ENCODE measurements at places on chromosomes 2 and 18.
A peak's percentile ranks its signal among the peaks of the same experiment; 100 is the strongest.

DNA sequence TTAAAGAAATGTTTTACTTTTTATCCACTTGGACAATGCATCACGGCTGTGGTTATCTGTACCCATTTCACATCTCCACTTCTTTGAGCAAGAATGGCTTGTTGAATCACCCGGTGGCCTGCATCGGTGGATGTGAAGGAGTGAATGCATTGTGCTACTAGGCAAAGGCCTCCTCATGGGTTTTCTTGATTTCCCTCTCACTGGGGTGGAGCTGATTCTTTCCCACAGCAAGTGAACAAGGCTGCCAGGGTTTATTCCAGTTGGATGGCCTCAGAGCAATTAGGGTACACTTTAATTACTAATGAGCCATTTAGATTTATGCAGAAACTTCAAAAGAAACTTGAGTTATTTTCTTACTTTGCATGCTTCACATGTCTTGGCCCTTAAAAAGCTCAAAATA is 387.1 kb downstream of the RND3 start:
- DNase-seq: no peak

GRCh38 chr18:79801641-79802040 is 3.9 kb downstream of the KCNG2 start:
- DNase-seq: no peak

DNA sequence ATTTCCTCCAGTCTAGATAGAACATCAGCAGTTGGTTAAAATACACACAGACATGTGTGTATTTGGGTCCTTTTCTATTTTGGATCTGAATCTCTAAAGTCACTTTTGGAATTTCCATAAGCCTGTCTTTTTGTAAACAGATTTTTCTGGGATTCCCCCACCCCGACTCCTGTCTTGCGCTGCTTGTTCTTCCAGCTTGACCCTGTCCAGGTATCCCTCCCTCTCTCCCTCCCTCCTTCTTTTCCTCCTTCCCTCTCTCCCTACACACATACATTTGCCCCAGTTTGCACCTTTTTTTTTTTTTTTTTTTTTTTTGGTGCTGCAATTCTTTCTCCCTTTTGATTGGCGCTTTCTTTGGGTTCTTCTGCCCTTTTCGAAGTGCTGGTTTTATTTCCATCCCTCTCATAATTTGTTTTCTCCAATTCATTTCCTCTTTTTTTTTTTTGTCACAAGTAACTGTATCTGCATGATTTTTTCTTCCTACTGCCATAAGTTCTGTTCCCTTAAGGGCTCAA is 114.8 kb upstream of the SERTAD2 start:
- DNase-seq: no peak

DNA sequence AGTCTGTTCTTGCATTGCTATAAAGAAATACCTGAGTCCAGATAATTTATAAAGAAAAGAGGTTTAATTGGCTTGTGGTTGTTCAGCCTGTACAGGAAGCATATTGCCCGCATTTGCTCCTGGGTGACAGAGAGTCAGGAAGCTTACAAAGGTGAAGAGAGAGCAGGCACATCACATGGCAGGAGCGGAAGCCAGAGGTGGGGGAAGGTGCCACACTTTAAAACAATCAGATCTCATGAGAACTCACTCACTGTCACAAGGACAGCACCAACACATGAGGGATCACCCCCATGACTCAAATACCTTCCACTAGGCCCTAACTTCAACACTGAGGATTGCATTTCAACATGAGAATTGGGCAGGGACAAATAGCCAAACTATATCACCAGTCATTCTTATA is 124.8 kb upstream of the COL5A2 start:
- peak; percentile 34 for DNase-seq

- no peak for DNase-seq
Measured at GRCh38 chr2:29579495-29580169, 341.8 kb downstream of the ALK start.

- DNase-seq: no peak
Measured at GRCh38 chr2:48089644-48090043, 183.3 kb upstream of the FBXO11 start.

DNA sequence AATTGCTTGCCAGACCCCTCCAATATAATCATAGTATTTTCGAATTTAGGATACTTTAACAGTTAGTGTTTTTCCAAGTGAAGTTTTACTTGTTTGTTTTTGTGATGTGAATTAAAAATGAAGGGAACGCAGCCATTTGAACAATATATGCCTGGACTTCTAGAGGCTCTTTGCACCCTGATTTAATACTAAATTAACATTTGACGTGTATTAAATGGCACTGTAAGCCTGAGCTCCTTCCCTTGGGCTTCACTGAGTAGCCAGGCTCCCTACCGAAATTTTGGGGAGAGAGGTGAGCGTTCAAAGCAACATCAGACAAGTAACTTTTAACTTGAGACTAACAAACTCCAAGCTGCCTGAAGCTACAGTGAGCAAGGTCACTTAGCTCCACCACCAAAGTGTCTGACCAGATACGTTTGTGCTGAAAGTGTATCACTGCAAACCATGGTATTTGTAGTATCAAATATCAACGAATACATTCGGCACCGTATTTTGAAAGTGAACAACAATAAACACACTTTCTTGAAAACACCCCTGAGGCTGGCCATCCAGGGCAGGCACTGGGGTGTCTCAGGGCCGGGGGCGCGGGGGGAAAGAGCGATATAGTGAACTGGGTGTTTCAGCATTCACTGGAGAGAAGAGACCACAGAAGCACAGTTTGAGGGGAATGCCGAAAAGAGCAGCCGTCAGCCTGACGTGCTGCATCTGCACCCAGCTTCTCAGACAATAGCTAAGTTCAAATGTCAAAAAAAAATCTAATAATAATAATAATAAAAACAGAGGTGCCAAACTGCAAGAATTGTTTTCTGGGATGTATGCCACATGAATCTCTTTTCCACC is 7.7 kb upstream of the POU3F3 start:
- DNase-seq: no peak

DNA sequence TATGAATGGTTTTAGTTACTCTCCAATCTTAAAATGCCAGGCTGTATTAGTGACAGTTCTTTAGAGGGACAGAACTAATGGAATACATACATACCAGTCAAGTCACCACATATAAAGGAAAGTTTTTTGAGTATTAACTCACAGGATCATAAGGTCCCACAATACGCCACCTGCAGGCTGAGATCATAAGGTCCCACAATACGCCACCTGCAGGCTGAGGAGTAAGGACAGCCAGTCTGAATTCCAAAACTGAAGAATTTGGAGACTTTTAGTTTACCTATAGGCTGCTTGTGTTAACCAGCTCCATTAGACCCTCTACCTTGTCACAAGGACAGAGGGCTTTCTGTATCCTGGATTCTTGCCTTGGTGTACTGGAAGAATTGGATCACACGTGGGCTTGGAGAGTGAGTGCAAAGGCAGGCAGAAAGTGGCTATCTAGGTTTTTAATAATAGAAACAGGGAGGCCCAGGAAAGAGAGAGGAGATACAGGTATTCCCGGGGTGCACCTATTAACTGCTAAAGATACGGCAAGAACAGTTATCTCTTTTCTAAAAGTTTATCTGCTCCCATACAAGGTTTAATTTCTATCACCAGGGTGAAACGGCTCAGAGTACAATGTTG is 234.9 kb upstream of the CYRIA start:
- DNase-seq: no peak

DNA sequence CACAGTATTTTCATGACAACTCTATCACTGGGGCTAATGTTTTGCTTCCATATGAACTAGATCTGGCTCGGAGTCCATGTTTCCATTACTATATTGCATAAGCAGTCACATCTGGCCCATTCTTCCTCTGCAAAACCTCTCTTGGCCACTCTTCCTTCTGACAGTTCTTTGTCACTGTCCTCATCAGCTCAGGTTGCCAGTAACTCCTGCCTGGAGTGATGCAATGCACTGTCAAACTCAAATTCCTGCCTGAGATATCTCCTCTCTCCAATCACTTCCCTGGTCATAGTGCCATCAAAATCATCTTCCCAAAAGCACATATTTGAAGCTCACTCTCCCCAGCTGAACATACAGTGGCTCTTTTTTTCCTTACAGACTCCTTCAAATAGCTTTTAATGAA is 66.1 kb downstream of the COLEC12 start:
- DNase-seq: no peak

DNA sequence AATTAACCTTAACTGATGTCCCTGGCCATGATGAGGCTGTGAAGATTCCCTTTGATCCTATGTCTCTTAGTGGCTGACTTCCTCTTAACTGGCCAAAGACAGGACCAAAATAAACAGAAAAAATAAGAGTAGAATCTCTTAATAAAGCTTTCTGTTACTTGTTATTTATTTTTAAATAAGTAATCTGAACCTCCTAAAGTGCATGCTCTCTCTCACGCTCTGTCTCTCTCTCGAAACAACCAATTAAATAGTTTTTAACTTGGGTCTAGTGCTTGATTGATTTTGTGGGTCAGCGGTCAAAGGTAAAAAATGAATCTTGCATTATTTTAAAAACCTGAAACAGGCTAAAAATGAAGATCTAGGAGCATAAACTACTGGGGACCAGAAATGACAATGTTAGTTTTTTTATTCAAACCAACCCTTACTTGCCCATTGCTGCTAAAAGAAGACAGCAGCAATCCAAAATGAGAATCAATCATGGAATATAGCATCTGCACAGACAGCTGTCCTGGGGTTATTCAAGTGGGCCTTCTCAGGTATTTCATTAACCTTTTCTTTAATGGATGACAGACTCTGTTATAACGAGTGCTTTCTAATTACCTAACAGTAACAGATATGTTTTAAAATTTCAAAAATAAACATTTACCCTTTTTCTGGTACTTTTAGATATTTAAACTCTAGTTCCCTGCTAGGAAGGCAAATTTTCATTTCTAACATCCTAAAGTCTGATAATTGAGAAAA is 11.2 kb downstream of the GAREM1 start:
- no peak for DNase-seq

DNA sequence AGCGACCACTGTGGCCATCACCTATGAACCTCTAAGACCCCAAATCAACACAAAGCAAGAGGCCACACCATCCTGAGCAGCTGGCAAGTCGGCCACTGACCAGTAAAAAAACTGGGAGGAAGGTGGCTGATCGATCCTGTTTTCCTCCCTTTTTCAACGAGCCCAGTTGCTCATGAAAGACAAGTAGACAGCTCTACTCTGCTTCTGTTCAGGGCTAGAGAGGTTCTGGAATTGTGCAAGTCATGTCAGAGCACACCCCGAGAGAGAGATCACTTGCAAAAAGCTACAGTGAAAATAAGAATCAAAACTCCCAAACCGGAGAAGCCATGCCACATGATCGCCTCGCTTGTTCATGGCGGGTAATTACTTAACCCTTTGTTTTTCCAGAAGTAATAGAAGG is 34.6 kb downstream of the ZNF516 start:
- no peak for DNase-seq

DNA sequence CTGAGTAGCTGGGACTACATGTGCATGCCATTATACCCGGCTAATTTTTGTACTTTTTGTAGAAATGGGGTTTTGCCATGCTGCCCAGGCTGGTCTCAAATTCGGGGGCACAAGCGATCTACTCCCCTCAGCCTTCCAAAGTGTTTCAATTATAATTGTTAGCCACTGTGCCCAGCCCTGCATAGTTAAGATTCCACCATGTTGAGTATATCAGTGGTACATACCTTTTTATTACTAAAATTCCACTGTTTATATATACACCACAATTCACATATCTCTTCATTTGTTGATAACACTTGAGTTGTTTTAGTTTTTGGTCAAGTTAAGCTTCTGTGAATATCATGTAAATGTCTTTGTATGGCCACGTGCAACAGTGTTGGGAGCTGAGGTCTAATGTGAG is 12.8 kb upstream of the FMNL2 start:
- no peak for DNase-seq

DNA sequence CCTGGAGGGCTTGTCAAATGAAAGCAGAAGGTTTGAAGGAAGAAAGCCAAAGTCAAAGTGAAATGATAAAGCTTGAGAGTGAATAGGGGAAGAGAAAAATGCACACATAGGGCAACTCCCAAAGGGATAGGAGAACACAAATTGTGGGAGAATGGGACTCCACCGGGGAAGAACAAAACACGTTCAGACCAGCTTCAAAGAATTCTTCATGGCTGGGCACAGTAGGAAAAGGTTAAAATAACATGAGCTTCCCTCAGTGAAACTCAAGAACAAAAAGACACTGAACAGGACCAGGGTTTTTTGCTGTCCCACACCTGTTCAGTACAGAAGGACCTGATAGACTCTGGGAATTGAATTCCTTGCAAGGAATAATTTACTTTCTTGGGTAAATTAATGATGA is 123.1 kb upstream of the NCKAP5 start:
- no peak for DNase-seq

DNA sequence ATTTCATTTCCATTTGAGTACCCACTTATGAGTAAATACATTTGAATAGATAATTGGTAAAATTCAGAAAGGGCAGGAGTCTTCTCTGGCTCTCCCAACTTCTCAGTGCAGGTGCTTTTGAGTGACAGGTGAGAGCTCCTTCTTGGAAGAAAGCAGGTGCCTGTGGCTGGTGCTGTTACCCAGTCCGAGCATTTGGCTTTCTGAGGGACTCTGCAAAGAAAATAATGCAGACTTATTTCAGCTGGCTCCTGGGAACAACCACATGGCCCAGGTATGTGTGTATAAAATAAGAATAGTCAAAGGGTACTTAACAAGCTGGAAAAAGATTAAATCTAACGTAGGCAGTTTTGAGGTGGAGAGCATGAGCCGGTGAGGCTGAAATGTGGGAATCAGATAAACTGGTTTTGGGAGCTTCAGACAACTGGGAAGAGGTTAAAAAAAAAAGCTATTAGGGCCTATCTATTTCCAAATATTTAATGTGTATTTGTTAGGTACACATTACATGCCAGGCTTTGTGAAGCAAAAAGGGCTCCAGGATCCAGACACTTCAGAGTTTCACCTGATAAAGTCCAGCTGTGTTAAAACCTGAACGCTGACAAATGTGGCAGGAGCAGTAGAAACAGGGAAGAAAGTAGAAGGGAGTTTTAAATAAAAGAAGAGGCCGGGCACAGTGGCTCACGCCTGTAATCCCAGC is 20.6 kb downstream of the ZNF236 start:
- DNase-seq: no peak

- DNase-seq: no peak
Measured at GRCh38 chr2:145740302-145740701, 1220.4 kb upstream of the ZEB2 start.

DNA sequence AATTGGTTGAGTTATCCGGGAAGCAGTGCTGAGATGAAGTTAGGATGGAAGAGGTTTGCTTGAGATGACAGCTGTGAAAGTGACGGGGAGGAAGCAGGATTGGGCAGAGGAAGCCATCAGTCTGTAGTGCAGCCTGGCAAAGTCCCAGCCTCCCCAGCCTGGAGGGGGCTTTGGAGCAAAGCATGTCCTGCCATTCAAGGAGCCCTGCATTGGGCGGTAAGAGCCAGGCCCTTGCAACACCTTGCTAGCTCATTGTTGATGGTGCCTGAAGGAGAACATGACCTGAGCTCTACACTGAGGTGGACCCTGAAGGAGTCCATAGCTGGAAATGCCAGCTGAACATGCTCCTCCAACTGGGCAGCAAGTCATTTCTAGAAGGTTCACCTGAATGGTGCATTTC is 228.9 kb downstream of the ACKR3 start:
- no peak for DNase-seq

GRCh38 chr2:79191081-79191480 is 31.5 kb upstream of the REG3A start:
- no peak for DNase-seq

- DNase-seq: no peak
Measured at GRCh38 chr2:37782721-37783371, 111.4 kb upstream of the CDC42EP3 start.

GRCh38 chr2:159497256-159497655 is 119.1 kb downstream of the BAZ2B start:
- DNase-seq: no peak

- DNase-seq: no peak
Measured at GRCh38 chr2:121147766-121148165, 137.2 kb downstream of the TFCP2L1 start.

GRCh38 chr2:66481100-66481549 is 46.2 kb downstream of the MEIS1 start:
- DNase-seq: no peak

All from stimulated activated CD4-positive, alpha-beta T cell treated with anti-CD3 and anti-CD28 coated beads, Interleukin-4, amount 100 ng/mL, for 24 hours (primary cell).